ENCODE measurements at places on chromosomes 11 and 22.

GRCh38 chr11:69211540-69211919 lies 55.8 kb downstream of the SMIM38 start:
- no peak for DNase-seq

GRCh38 chr22:20054034-20054427 lies 26.0 kb upstream of the DGCR8 start:
- DNase-seq = no peak

GRCh38 chr11:110777775-110778174 lies 65.5 kb upstream of the ARHGAP20 start:
- no peak for DNase-seq

GRCh38 chr11:85475660-85476517 lies 151.3 kb downstream of the DLG2 start:
- DNase-seq = no peak

- DNase-seq = no peak
These were observed 13.6 kb upstream of the RFPL2 start for GRCh38 chr22:32218470-32218869.

GRCh38 chr11:78711735-78712134 lies 137.1 kb upstream of the NARS2 start:
- DNase-seq = no peak

DNA sequence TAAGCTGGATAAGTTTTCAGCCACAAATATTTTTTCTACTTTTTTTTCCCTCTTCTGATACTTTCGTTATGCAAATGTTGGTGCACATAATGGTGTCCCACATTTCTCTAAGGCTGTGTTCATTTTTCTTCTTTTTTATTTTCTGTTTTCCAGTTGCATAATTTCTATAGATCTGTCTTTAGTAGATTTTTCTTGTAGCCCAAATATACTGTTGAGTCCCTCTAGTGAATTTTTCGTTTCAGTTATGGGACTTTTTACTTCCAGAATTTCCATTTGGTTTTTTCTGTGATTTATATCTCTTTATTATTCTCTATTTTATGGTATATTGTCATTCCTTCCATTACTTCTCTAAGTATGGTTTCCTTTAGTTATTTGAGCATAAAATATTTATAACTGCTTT lies 72.0 kb downstream of the SWAP70 start:
- no peak for DNase-seq

- DNase-seq = no peak
These were observed 5.3 kb upstream of the TSKU start for GRCh38 chr11:76777876-76778275.

GRCh38 chr11:35357923-35358322 lies 61.4 kb downstream of the SLC1A2 start:
- no peak for DNase-seq

GRCh38 chr22:19129871-19130270 lies 1.2 kb upstream of the TSSK2 start:
- no peak for DNase-seq

- DNase-seq = no peak
These were observed 3.8 kb upstream of the OR5A2 start for GRCh38 chr11:59429924-59430516.

DNA sequence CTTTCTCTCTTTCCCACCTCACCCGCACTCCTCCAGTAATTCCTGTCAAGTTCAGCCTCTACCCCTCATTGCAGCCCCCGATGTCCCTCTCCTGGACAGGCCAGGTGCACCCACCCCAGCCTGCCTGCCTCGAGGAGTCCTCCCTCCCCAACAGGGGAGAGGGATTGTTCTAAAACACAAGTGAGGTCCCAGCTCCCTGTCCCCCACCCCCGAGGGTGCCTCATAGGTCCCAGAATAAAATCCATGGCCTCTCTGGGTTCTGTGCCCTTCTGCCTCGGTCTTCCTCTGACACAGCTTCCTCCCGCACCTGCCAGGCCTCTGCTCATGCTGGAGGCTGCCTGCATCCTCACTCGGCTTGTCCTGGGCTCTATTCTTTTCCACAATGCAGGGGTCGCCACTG lies 720.1 kb downstream of the BRD1 start:
- no peak for DNase-seq

- no peak for DNase-seq
These were observed 24.4 kb downstream of the TOM1 start for GRCh38 chr22:35324067-35324466.

DNA sequence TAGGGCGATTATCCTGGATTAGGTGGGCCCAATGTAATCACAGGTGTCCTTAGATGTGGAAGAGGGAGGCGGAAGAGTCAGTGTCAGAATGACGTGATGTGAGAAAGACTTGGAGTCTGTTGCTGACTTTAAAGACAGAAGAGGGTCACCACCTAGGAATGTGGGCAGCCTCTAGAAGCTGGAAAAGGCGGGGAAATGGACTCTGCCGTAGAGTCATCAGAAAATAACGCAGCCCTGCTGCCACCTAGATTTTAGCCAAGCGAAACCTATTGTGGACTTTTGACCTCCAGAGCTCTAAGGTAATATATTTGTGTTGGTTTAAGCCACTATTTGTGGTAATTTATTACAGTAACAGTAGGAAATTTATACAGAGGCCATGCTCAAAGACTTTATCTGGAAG lies 4.8 kb downstream of the DDX10 start:
- peak; percentile 39 for DNase-seq

DNA sequence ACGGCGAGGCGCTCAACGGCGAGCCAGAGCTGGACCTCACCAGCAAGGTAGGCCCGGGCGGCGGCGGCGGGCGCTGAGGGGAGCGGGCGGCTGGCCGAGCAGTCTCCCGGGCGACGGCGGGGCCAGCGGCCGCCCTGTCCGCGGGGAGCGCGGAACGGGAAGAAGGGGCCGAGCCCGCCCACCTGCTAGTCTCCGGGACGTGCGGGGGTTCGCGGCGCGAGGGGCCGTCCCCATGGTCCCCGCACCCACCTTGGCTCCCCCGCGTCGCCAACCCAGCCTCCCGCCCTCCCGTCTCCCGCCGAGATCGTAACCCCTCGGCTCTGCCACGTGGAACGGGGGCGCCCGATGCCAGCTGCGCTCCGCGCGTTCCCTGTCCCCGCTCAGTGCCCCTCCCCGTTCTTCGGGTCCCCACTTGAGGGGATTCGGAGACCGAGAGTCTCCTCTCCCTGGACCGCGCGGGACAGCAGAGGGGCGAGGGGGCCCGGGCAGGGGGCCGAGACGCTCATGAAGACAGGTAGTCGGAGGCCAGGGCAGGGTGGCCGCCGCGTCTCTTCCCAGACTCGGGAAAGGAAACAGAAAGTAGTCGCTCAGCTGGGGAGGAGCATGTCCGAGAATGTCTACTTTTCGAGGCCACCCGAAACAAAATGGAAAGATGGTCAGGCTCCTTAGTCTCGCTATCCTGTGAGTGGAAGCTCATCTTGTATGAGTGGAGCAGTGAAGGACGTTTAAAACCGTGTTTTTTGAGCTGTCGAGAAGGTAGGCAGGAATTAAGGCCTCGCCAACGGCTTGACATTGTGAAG lies 557 bp downstream of the GTPBP1 start:
- DNase-seq = no peak

- no peak for DNase-seq
These were observed 239.4 kb downstream of the CSNK2A3 start for GRCh38 chr11:11113626-11114025.

DNA sequence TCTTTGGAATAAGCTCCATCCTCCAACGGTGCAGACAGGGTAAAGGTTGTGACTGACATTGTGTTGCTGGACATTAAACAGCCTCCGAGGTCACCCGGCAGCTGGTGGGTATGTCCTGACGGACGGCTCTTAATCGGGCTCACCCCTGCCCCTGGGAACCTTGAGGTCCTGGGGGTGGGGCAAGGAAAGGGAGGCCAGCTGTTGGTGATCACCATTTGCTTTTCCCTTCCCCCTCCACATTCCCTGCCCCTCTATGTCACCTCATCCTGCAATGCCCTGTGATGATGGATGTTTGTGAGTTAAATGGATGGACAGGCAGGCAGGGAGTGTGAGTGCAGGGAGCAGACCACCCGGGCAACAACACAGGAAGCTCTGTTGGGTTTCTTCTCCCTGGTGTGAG lies 26.3 kb downstream of the APLNR start:
- DNase-seq = no peak

DNA sequence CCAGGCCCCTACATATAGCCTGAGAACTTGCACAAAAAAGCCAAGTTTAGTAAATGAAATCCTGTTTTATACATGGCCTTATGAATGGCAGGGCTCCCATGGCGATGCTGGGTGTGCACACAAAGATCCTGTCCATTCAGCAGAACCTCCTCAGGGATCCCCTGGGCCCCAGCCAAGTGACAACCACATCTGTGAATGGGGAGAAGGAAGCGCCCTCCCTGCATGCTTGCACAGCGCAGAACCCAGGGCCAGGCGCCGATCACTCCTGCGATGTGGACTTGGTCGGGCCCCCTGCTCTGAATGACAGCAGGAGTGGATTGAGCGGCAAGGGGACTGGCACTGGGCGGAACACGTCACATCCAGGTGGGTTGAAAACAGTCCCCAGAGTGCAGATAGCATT lies 4.5 kb upstream of the CDC42EP2 start:
- no peak for DNase-seq

DNA sequence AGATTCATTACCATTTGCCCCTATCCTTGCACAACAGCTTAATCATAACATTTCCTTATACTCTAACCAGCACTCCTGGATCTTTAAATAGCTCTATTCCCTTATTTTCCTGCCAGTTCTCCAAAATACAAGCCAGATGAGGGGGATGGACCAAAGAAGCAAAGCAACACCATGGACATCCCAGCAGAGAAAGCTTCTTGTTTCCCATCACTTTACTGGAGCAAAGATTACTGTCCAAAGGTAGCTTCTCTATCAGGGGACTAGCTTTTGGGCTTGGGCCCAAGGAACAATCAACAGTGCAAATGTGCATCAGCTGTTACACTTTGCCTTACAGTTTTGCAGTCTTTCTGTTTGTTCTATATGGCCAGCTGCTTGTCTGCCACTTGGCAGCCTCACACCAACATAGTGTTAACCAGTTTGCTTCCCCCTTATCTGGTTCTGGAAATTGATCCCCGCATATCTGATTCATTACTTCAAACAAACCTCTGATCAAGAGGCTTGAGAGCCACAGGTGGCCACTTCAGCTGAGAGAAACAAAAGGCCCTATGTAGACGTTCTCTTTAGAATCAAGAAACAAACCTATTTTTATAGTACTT lies 814.3 kb downstream of the METTL15 start:
- DNase-seq = no peak

DNA sequence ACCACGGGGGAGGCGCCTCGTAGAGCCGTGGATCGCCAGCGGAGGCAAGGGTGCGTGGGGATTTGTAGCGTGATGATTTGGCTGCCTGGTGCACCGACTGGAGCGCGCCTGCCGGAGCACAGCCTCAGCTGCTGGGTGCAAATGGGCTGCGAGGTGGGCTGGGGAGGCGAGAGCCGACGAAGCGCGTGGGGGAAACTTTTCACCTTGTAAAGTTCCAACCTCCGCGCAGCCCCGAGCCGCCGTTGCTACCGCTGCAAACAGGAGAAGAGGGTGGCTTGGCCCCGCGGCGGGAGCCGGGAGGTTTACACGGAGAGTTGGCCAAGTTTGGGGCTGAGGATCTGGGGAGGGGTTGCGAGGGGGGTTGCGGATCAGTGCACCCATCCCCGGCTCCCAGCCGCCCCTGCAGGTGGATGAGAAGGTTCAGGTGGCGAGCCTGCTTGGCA lies 528 bp downstream of the FAT3 start:
- DNase-seq = peak; percentile 11

- DNase-seq = no peak
These were observed 271.7 kb upstream of the ZC3H12C start for GRCh38 chr11:109821511-109821910.

DNA sequence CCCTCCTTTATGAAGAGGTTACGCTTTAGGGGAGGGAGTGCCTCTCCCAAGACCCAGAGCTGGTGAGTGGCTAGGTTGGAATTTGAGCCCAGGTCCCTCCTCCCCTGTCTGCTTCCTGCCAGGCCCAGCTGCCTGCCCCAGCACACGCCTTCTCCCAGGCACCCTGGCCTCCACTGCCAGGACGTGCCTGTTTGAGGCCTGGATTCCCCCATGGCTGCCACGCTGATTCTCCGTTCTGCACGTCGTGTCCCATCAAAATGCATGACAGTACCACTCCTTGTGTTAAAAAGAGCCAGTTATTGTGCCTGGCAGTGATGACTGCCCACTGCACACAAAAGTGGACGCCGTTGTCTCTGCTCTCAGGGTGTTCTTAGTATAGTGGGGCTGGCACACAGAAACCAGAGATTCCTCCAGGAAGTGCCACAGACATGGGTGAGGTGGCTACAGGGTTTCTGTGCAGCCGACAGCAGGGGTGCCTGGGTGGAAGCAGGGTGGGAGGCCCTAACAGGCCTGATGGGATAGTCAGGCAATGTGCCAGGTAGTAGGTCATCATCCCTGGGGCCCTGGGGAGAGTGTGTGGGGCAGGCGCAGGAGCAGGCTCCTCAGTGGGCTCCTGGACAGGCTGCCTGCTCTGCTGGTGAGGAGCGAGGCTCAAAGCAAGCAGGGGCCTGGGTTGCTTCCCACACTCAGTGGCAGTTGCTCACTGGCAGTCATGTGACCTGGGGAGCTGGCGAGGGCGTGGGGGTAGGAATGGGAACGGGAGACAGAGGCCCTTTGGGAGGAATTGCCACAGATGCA lies 24.2 kb downstream of the MED15 start:
- DNase-seq = peak; percentile 64

DNA sequence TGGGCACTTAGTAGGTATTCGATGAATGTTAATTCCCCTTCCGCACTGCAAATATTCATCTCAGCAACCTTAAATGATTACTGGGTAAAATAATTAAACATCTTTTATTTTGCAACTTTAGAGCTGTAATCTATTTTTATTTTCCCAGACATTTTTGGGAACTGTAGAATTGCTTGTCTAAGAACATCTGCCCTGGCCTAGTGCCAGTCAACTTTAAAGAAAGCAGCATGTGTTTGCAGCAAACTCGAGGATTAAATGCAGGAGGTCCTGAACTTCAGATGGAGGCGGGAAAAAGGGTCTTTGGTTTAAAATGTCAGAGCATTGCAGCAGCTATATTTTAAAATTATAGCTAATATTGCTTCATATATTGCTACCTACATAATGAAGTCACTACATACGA lies 190.0 kb downstream of the PGR start:
- DNase-seq = no peak

GRCh38 chr11:17692931-17693330 lies 26.4 kb upstream of the MYOD1 start:
- DNase-seq = no peak

GRCh38 chr11:61645179-61645868 lies 34.9 kb upstream of the DAGLA start:
- DNase-seq = no peak

GRCh38 chr22:21094911-21095772 lies 49.4 kb downstream of the LRRC74B start:
- DNase-seq = no peak

- no peak for DNase-seq
These were observed 2.1 kb downstream of the FADD start for GRCh38 chr11:70205049-70205725.

DNA sequence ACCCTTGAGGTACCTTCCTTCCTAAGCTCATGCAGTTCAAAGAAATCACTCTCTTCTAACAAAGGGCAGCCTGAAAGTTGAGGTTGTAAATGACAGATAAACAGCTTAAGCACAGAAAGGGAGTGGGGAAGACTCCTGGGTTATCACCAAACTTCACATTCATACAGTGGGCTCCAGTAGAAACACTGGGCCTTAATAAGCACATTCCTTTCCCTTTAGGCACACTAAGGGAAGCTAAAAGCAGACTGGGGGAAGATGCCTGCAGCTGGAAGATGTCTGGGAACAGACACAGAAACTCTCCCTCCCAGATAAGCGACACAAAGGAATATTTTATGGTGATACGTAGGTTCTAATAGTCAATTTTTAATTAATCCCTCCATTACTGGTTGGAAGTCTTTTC lies 350.3 kb upstream of the MPPED2 start:
- DNase-seq = no peak

GRCh38 chr11:2663915-2664314 lies 35.9 kb downstream of the KCNQ1OT1 start:
- no peak for DNase-seq

GRCh38 chr22:30803679-30804078 lies 109.0 kb downstream of the OSBP2 start:
- DNase-seq = no peak
